ENCODE measurements at places on chromosomes 7 and 10. TPM values are rescaled to one million over a fixed set of nuclear protein-coding genes. Genes with fewer than 3 reads are reported as not detected.

The PRPS1L1 gene
- total RNA-seq, result not detected

The IFT22 gene
- total RNA-seq, result 16.3 TPM

The FAM221A gene
- total RNA-seq, result 4.4 TPM

The LAMB1 gene
- total RNA-seq, result 224 TPM

The GHRHR gene
- not detected for total RNA-seq

The ZNF488 gene
- under 0.01 TPM for total RNA-seq

The FOXP2 gene
- 3.1 TPM for total RNA-seq

The ZNF22 gene
- total RNA-seq, result 10.0 TPM

The FBXL13 gene
- total RNA-seq, result 0.34 TPM

The ZNF485 gene
- 8.8 TPM for total RNA-seq

The RPP30 gene
- 25.6 TPM for total RNA-seq

The DRGX gene
- not detected for total RNA-seq

The OR6V1 gene
- total RNA-seq, result not detected

The CPN1 gene
- not detected for total RNA-seq

The ZNF735 gene
- not detected for total RNA-seq

The ATAD1 gene
- 69.4 TPM for total RNA-seq

The GPR37 gene
- total RNA-seq, result 2.9 TPM

The SHH gene
- total RNA-seq, result under 0.01 TPM

The ENO4 gene
- total RNA-seq, result not detected

The OPN4 gene
- total RNA-seq, result not detected

The NSUN6 gene
- 19.8 TPM for total RNA-seq

The KCP gene
- 2.2 TPM for total RNA-seq

The SLC26A5 gene
- not detected for total RNA-seq

The CPA1 gene
- not detected for total RNA-seq

The NYAP1 gene
- 0.64 TPM for total RNA-seq

The CH25H gene
- total RNA-seq, result 0.21 TPM

The CALHM1 gene
- total RNA-seq, result not detected

The IDI2 gene
- not detected for total RNA-seq

The VPS26A gene
- total RNA-seq, result 59.1 TPM

The FAM3C gene
- total RNA-seq, result 95.0 TPM

The RNLS gene
- 14.1 TPM for total RNA-seq

The TMUB1 gene
- total RNA-seq, result 14.7 TPM

The SPDYE17 gene
- total RNA-seq, result not detected

The CCL24 gene
- not detected for total RNA-seq

The PAPOLB gene
- total RNA-seq, result under 0.01 TPM

The TLX1 gene
- total RNA-seq, result not detected

The AFAP1L2 gene
- 18.8 TPM for total RNA-seq

The CD36 gene
- 1.0 TPM for total RNA-seq

The YKT6 gene
- 87.1 TPM for total RNA-seq

The RBP3 gene
- total RNA-seq, result not detected

The SAP25 gene
- not detected for total RNA-seq

The CEP55 gene
- 1.0 TPM for total RNA-seq

The TBX20 gene
- under 0.01 TPM for total RNA-seq

The NIPSNAP2 gene
- 50.6 TPM for total RNA-seq

The TMEM209 gene
- total RNA-seq, result 12.6 TPM

The GSAP gene
- 14.0 TPM for total RNA-seq

The CHST15 gene
- 31.5 TPM for total RNA-seq

The GIMAP1 gene
- not detected for total RNA-seq

The C10orf95 gene
- total RNA-seq, result 4.4 TPM

The SRRM3 gene
- 2.1 TPM for total RNA-seq

The NPSR1 gene
- not detected for total RNA-seq

The SPDYE2 gene
- not detected for total RNA-seq

The RALA gene
- 33.0 TPM for total RNA-seq

The WBP1L gene
- total RNA-seq, result 26.3 TPM

The NME8 gene
- not detected for total RNA-seq

The TRRAP gene
- total RNA-seq, result 36.1 TPM

The TLL2 gene
- total RNA-seq, result 17.7 TPM

The CUZD1 gene
- total RNA-seq, result 0.93 TPM

The LLCFC1 gene
- total RNA-seq, result not detected
